Foreskin melanocyte (primary cell): ENCODE measurements at places on chromosomes 12 and 14.

GRCh38 chr14:23696701-23697239, 60.6 kb downstream of the DHRS2 start:
- no peak for DNase-seq

- DNase-seq = peak; percentile 65
These were observed 110.7 kb downstream of the BTG1 start for GRCh38 chr12:92034858-92035401.

GRCh38 chr14:32531942-32532515, 202.9 kb downstream of the AKAP6 start:
- no peak for DNase-seq

DNA sequence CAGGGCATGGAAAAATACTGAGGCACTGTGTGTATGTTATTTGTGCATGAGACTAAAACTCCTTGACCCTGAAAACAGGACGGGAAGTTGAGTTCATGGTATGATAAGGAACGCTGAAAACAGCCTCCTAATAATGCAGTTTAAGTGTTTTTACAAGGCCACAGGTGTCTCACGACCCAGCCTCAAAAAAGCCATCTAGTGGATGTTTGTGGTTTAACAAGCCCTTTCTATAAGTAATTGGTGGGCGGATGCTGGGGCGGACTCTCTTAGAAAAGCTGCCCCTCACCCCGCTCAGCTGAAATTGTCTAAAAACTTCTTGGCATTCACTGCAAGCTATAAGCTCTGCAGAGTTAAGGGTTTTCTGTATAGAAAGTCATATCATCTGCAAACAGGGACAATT, 184.5 kb downstream of the NUBPL start:
- no peak for DNase-seq

GRCh38 chr14:77649326-77649725, 32.9 kb upstream of the SPTLC2 start:
- DNase-seq = no peak

- DNase-seq = no peak
These were observed 199.2 kb upstream of the EEA1 start for GRCh38 chr12:93128332-93128707.

DNA sequence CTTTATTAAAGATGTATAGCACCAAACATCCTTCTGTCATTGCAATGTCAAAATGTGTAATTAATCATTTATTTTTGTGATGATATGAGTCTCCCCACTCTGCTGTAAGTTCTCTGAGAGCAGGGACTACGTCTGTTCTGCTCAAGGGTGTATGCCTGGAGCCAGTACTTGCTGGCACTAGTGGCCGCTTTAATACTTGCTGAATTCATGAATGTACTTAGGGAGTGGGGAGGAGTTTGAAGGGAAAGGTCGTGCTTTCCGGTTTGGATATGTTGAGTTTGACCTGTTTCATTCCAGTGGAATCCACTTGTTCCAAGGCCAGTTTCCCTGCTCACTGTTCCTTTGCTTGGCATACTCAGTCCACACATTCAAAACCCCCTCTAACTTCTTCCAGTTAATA, 1.9 kb upstream of the DCAF5 start:
- no peak for DNase-seq
